WERI-Rb-1 (cell line): ENCODE measurements at places on chromosomes 4 and X.
A peak's percentile ranks its signal among the peaks of the same experiment; 100 is the strongest.

DNA sequence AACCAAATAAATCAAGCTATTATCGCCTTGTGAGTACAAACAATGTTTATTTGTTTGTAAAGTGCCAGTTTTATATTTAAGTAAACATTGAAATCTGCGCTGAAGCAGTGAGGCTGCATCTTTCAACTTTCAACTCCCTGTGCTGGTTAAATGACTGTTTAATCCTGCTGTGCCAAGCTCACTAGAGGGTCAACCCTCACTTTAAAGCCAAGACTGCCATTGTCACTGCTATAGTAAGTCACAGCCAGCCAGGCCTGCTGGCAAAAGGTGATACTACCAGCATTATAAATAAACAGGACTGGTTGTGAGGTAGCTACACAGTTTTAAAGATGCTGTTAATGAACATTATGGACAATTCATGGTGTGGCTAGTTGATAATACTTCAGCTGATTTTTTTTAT, 34.6 kb downstream of the EFHC2 start:
- no peak for DNase-seq

- no peak for DNase-seq
These were observed 29.2 kb downstream of the SULT1E1 start for GRCh38 chr4:69830560-69831269.

DNA sequence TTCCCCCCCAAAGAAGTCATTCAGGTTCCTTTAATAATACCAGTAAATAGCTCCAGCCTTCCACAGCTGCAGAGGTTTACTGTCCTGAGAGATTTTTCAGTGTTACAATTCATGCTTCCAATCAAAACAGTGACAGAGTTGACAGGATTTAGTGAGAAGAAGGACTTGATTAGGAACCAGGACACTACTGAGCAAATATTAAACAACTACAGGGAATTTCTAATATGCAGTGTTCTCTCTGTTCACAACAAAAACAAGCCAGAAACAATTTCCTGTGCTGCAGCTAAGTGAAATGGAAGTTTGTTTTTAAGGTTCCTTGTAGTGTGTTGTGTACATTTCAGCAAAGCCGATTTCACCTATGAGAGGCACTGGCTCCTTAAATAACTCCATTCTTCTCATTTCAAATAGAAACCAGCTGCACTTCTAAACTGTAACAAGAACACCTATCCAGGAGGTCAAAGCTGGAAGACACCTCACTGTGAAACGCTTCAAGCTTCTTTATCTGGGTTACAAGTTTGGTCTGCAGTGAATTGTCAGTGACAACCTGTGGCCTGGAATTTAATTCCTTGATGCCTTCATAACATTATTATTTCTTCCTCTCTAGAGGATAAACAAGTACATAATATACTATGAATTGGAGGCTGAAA, 149.3 kb downstream of the RASL11B start:
- DNase-seq: no peak

GRCh38 chr4:128477540-128477939, 189.9 kb upstream of the PGRMC2 start:
- peak; percentile 91 for DNase-seq

GRCh38 chrX:111896148-111896547, 20.2 kb downstream of the TRPC5OS start:
- no peak for DNase-seq

DNA sequence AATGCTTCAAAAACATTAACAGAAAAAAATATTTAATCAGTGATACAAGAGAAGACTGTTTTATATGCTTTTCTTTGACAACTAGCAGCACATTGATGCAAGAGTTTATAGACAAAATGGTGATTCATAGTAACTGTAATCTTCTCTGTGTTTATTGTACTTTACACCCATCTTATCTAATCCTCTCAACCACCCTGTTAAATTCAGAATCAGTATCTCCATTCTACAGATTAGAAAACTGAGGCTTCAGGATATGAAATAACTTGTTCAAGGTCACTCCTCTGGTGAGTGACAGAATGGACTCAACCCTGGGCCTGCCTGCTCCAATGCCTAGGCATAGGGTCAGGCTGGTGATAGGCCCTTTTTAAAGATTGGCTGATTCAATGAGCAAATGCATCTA, 26.1 kb upstream of the TMEM184C start:
- no peak for DNase-seq

- no peak for DNase-seq
These were observed 48.3 kb downstream of the PDK3 start for GRCh38 chrX:24513416-24513815.

GRCh38 chr4:169418846-169419245, 148.1 kb upstream of the SH3RF1 start:
- DNase-seq: no peak

- DNase-seq: no peak
These were observed 20.8 kb upstream of the TRIM60 start for GRCh38 chr4:165010991-165011390.

- no peak for DNase-seq
These were observed 5.8 kb upstream of the GUCY2F start for GRCh38 chrX:109487640-109488039.

DNA sequence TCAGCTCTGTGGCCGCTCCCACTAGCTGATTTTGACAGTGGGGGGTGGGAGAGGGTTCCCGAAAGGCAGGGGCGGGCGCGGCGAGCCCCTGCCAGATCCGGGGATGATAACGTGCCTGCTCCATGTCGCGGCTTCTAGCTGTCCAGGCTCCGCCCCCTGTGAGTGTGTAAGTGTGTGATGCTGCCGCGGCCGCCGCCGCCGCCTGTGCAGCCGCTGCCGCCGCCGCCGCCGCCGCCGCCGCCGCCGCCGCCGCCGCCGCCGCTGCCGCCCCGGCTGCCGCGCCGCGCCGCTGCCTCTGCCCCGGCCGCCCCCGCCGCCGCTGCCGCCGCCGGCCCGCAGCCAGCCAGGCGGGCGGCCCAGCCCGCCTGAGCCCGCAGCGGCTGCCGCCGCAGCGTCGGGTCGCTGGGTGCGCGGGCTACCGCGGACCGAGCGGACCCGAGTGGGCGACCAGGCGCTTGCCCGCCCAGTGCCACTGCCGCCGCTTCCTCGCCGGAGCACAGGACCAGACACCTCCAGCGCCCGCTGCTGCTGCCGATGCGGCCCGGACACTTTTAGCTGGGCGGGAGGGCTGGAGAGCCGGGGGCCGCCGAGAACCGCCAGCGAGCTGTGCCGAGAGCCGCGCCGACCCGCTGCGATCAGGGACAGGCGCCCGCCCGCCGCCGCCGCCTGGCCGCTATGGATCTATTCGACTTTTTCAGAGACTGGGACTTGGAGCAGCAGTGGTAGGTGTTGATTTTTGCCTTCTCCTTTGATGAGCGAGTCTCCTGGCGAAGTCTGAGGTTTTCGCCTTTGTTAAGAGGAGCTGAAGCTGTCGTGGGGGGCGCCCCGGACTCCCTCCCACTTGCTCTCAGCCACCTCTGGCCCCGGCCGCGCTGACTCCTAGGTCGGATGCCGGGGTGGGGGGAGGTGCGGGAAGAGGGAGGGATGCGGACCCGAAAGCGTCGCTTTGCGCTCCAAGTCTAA, at the start of gene AFF2:
AFF2 (plus strand) TSS at position 195 of the 963 bp plus-strand sequence; CDS start at position 676, 481 bp downstream.
- peak; percentile 53 for DNase-seq

DNA sequence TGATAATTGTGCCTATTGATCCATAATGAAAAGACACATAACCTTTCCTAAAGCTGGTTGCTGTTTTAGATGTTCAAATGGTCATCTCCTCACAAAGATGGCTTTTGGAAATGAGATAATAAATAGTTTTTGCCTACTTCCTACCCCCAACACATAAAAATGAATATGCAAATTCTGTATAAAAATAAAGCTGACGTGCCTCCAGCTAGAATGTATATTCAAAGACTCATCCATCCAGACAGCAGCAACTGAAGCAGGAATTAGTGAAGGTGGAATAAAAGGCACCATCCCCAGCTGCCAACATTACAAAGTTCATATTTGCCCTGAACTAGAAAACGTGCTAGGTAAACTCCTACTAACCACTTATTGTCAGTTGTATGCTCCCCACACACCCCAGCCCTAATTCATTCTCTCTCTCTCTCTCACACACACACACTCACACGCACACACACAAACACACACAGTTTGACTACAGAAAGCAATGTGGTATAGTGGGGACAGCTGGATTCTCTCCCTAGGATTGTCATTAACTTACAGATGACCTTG, 53.6 kb downstream of the PCDH19 start:
- DNase-seq: no peak

DNA sequence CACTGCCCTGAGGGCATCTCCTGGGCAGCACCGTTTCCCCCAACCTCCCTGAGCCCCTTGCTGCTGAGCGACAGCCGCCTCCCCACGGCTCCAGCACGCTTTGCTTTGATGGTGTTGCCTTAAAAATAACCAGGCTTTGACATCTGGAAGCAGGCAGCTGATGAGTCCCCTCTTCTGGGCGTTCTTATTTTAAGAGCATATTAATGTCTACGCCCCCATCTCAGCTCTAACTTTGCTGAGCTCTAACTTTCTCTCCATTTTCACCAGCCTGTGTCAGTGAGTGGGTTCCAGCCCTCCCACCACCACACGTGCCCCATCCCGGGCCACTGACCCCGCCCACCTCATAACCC, 70.2 kb downstream of the ADRA2C start:
- DNase-seq: no peak

DNA sequence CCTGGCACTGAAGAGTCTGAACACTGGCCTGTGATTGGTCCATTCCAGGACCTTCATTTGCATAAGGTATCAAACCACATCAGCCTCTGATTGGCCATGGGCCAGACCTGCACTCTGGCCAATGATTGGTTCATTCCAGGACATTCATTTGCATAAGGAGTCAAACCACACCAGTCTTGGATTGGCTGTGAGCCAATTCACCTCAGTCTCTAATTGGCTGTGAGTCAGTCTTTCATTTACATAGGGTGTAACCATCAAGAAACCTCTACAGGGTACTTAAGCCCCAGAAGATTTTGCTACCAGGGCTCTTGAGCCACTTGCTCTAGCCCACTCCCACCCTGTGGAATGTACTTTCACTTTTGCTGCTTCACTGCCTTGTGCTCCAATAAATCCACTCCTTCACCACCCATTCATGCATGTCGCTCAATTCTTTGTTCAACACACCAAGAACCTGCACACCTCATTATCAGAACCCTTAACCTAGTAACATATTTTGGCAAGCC, 14.2 kb upstream of the HERC5 start:
- DNase-seq: no peak

DNA sequence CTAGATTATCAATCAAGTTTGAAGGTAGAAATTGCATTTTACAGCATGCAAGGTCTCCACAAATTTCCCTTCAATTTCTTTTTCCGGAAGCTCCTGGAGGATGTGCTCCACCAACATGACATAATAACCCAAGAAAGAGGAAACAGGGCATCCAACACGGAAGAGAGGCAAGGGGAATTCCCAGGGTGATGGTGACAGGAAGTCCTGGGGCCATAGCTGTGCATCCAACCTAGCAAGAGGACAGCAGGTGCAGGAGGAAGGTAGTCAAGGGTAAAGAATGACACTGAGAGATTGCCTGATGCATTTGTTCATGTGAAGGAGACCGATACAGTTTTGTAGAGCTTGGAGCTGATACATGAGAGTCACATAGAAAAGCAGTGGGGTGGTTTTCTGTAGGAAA, 115.7 kb upstream of the LSM6 start:
- no peak for DNase-seq

- no peak for DNase-seq
These were observed 39.9 kb downstream of the MTTP start for GRCh38 chr4:99614491-99614890.

GRCh38 chrX:1449036-1449822, 3.5 kb downstream of the ASMTL start:
- DNase-seq: peak; percentile 5

- peak; percentile 45 for DNase-seq
These were observed 100.1 kb downstream of the EIF4E start for GRCh38 chr4:98828801-98829200.

DNA sequence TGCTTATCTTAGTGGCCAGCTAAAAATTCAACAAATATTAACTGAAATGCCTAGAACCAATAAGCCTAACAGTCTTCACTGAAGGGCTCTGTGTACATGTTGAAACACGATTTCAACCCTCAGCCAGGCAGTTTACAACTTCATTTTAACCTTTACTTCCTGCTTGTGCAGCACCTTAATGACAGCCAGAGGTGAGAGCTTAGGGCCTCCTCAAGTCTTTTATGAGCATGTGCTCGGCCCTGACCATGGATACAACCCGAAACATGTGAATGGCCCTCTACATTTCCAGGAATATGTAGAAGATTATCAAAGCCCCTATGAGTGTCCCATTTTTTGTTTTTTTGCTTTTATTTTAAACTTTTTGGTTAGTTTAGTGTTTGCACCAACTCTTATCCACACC, 88.3 kb downstream of the MSN start:
- no peak for DNase-seq

- no peak for DNase-seq
These were observed 190.6 kb downstream of the PPP3CA start for GRCh38 chr4:101156619-101157310.

DNA sequence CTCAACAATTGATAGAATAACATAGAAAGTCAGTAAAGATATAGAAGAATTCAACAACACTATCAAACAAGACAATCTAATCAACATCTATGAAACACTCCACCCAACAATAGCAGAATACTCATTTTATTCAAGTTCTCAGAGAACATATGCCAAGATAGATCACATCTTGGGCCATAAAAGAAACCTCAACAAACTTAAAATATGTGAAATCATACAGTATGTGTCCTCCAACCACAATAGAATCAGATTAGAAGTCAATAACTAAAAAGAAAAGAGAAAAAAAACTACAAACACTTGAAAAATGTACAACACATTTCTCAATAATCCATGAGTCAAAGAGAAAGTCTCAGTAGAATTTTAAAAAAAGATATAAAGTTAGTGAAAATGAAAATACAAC, 78.6 kb upstream of the LDB2 start:
- DNase-seq: no peak

GRCh38 chr4:113919611-113920010, 59.8 kb downstream of the ARSJ start:
- no peak for DNase-seq

DNA sequence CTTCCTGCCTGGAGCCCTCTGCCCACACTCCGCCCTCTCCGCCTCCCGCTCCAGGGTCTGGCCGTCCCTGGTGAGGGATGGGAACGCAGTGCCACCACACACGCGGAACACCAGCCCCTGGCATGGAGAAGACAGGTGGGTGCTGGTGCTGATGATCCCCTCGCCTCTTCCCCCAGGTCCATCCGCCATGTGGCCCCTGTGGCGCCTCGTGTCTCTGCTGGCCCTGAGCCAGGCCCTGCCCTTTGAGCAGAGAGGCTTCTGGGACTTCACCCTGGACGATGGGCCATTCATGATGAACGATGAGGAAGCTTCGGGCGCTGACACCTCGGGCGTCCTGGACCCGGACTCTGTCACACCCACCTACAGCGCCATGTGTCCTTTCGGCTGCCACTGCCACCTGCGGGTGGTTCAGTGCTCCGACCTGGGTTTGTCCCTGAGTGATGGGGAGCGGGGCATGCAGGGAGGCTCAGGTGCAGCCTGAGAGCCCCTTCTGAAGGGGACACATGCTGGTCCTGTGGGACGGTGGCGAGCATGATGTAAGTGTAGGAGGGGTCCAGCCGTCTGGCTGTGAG, 9.8 kb downstream of the BGN start:
- no peak for DNase-seq

DNA sequence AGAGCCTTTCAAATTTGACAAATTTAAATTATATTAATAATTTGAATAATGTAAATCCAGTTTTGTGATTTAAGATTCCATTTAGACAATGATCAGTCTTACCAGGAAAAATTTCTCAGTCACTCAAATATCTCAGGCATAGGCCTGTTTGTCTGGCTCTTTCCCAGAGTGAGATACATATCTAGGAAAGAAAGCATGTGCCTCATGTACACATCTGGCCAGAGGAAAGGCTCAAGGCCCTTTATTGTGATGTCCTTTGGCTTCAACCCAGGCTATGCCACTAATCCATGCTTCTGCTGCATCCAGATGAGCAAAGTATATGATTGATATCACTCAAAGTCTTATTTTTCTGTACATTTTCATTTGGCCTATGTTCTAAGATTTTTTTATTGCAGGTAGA, 473.3 kb upstream of the ADGRL3 start:
- no peak for DNase-seq
